Left hindlimb (tissue), 1 donor: ENCODE measurements at places on chromosomes 4 and X.
A peak's percentile ranks its signal among the peaks of the same experiment; 100 is the strongest.

GRCh38 chr4:125582302-125582701, 267.5 kb downstream of the FAT4 start:
- no peak for DNase-seq

DNA sequence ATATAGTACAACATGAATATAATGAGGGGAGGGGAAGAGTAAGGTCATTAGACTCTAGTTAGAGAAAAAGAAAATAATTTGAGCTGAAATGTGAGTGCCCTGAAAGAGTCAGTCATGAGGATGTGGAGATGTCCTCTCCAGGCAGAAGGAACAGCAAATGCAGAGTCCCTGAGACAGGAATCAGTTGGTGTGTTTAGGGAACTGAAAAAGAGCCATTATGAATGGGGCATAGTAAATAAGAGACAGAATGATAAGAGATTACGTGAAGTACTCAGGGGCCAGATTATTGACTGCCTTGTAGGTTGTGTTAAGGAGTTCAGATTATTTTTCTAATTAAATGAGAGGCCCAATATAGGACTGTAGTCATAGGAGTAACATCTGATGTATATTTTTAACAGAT, 147.0 kb downstream of the PDLIM5 start:
- DNase-seq = no peak

DNA sequence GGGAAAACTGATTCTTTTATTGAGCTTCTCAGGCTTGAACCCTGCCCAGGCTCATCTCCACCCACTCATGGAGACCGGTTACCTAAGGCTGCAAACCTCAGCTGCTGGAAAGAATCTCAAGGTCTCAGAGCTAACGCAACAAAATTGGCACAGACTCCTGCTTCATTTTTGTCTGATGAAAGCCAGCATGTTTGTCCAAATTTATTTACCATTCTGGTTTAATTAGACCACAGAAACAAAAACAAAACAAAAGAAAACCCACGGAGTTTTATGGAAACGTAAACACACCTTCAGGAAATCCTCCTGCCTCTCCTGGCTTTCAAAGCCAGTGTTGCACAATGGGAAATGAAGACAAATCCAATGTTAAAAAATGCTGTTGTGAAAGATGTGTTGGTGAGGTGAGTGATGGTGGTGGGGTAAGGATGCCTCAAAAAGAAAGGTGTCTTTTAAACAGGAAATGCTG, 56.4 kb upstream of the PDLIM3 start:
- DNase-seq = no peak

DNA sequence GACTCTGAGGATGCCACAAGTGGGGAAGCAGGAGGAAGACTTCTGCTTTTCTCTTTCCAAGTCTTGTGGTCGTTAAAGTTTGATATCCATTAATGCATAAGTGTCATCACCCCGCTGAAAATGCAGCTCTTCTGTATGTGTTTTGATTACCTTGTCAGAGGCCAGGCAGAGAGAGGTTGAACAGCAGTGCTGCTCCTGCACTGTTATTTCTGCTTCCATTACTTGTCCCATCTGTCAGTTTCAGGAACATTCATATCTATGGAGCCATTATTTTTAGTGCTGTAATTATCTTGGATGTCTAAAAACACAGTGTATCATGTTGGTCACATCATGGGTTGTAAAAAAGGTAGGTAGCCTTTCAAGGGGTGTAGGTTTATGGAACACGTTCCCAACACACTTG, 62.0 kb upstream of the ESX1 start:
- DNase-seq = no peak

DNA sequence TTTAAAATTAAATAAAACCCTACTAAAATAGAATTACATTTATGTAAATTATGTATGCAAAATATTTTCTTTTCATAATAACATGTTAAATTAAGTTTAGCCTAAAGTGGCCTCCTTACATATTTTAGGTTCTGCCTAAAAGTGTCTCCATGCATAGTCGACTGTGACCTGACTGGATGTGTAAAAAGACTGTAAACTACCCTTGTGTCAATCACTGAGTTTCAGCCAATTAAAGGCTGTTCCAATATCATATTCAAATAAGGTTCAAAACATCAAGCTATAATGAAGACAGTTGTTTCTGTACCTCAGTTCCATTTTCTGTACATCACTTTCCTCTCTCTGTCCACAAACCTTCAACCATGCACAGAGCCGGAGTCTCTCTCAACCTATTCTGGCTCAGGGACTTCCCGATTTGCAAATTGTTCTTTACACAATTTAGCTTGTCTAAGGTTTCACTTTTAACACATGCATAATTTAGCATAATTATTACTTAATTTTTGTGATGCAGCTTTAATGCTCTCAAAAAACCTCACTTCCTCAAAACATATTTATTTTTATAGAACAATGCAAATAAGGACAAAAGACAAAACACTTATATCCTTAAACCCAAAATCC, 60.1 kb downstream of the SH3RF1 start:
- no peak for DNase-seq

DNA sequence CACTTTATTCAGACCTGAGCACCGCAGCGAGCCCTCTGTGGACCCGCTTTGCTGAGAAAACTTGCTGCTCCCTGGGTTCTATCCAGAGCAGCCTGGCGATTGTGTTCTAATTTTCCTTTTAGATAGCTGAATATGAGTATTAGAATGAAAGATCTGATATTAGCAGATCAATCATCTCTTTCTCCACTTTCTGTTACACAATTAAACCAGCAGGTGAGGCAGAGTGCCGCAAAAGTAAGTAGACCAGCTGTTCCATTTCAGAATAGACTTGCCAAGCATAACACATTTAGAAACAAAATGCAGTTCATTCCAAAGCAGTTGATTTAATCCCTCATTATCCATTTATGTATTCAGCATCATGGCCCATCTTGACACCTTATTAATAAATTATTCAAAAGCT, 58.6 kb downstream of the PALLD start:
- DNase-seq = no peak

DNA sequence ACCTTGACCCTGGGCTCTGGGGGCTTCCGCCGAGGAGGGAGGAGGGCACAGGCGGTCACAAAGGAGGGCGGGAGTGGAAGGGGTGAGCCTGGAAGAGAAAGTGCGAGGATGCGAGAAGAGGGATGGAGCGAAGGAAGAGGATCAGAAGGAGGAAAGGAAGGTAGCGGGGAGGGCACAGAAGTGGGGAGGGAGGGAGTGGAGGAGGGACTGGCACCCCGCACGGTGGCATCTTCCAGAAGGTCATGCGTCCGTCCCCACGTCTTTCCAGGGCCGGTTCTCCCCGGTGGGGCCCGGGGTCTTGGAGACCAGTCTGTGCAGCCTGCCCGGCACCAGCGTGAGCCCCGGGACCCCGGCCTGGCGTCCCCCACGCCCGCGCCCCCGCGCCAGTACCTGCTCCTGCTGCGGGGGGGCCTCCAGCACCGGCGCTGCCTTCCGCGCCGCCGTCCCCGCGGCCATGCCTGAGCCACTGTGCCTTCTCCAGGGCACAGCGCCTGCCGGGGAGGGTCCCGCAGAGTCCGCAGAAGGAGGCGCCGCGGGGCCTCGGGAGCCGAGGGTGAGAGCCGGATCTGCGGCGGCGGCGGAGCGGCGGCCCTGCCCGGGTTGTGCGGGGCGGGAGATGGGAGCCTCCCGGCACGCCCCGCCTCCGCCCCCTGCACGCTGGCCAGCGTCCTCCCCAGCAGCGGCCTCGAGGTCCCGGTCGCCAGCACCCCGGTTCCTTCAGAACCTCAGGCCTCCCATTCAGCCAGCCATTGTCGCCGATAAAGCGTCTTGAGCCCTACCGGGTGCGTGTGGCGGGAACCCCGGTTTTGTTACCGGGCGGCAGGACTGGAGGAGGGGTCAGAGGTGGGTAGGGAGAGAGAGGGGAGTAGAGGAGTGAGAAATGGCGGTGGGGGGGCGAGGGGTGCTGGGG, at the start of gene RNF175:
RNF175 (minus strand) TSS at position 618 of the 910 bp plus-strand sequence; CDS start at position 456, 162 bp downstream.
- DNase-seq = peak; percentile 49
